T-helper 2 cell treated with Interferon-gamma antibody and Interleukin-4, amounts not matched to agents 100 ng/mL and 5 ng/mL, for 36 hours (primary cell): ENCODE measurements at places on chromosomes 3 and 15. TPM values are rescaled to one million over a fixed set of nuclear protein-coding genes. Genes with fewer than 3 reads are reported as not detected.

The GOLGA8T gene
- 0.14 TPM in 1 of 2 replicates, not detected in the other for total RNA-seq

The PIF1 gene
- total RNA-seq: 35.8 and 36.7 TPM in 2 replicates

The HERC2 gene
- 42.2 and 45.9 TPM in 2 replicates for total RNA-seq

The ITIH4 gene
- 9.6 and 9.7 TPM in 2 replicates for total RNA-seq

The CDHR4 gene
- total RNA-seq: not detected in 2 replicates

The ZNF662 gene
- total RNA-seq: 0.27 and 0.93 TPM in 2 replicates

The ACSBG1 gene
- not detected in 2 replicates for total RNA-seq

The CCDC9B gene
- total RNA-seq: 0.66 and 0.86 TPM in 2 replicates

The CFAP91 gene
- total RNA-seq: not detected in 2 replicates

The LRRN1 gene
- total RNA-seq: 0.16 TPM in 1 of 2 replicates, not detected in the other

The NPRL2 gene
- total RNA-seq: 44.4 and 49.6 TPM in 2 replicates

The COL6A6 gene
- not detected in 2 replicates for total RNA-seq

The CPN2 gene
- total RNA-seq: not detected in 2 replicates

The TEX55 gene
- not detected in 2 replicates for total RNA-seq

The FBXO40 gene
- not detected in 2 replicates for total RNA-seq

The TMC3 gene
- not detected in 2 replicates for total RNA-seq

The GANC gene
- total RNA-seq: 30.4 and 36.6 TPM in 2 replicates

The CLEC3B gene
- 0.27 and 0.36 TPM in 2 replicates for total RNA-seq

The STX19 gene
- not detected in 2 replicates for total RNA-seq

The NKTR gene
- 106 and 109 TPM in 2 replicates for total RNA-seq

The ACAN gene
- total RNA-seq: not detected in 2 replicates

The C3orf70 gene
- 0.07 TPM in 2 replicates for total RNA-seq

The SLC38A3 gene
- not detected in 2 replicates for total RNA-seq

The PIK3R4 gene
- 25.0 and 26.2 TPM in 2 replicates for total RNA-seq

The MED12L gene
- total RNA-seq: 1.6 and 1.8 TPM in 2 replicates

The GOLGA6L7 gene
- not detected in 2 replicates for total RNA-seq

The MAP2K5 gene
- 18.1 and 21.7 TPM in 2 replicates for total RNA-seq

The WDR82 gene
- 127 and 129 TPM in 2 replicates for total RNA-seq

The INSYN1 gene
- total RNA-seq: not detected in 2 replicates

The LSM3 gene
- total RNA-seq: 15.5 and 15.6 TPM in 2 replicates

The LRRC31 gene
- total RNA-seq: not detected in 2 replicates

The NANOGP8 gene
- total RNA-seq: not detected in 2 replicates

The ESYT3 gene
- total RNA-seq: 0.61 and 1.2 TPM in 2 replicates

The C3orf62 gene
- total RNA-seq: 11.6 and 12.7 TPM in 2 replicates

The EIF4A2 gene
- 352 and 366 TPM in 2 replicates for total RNA-seq

The C3orf22 gene
- not detected in 2 replicates for total RNA-seq

The RTP3 gene
- not detected in 2 replicates for total RNA-seq

The C2CD4A gene
- not detected in 2 replicates for total RNA-seq

The SERPINI2 gene
- not detected in 2 replicates for total RNA-seq

The CELF6 gene
- 0.68 and 0.91 TPM in 2 replicates for total RNA-seq

The PPP1R14D gene
- total RNA-seq: not detected in 2 replicates

The ACTC1 gene
- not detected in 2 replicates for total RNA-seq

The SEMA3F gene
- 0.05 and 0.11 TPM in 2 replicates for total RNA-seq

The POLQ gene
- total RNA-seq: 37.1 and 37.7 TPM in 2 replicates

The AP3B2 gene
- not detected in 2 replicates for total RNA-seq

The CFAP100 gene
- not detected in 2 replicates for total RNA-seq

The LTK gene
- 1.4 and 1.7 TPM in 2 replicates for total RNA-seq

The ALG1L2 gene
- not detected in 2 replicates for total RNA-seq

The PCLAF gene
- 101 and 115 TPM in 2 replicates for total RNA-seq

The ERC2 gene
- total RNA-seq: 0.11 and 0.20 TPM in 2 replicates

The ZNF501 gene
- 1.8 and 1.9 TPM in 2 replicates for total RNA-seq

The LCTL gene
- total RNA-seq: not detected in 2 replicates

The SNX22 gene
- 0.36 and 0.59 TPM in 2 replicates for total RNA-seq

The LACTB gene
- 10.4 and 11.2 TPM in 2 replicates for total RNA-seq

The RBM5 gene
- 176 and 185 TPM in 2 replicates for total RNA-seq

The GOLGA6C gene
- not detected in 2 replicates for total RNA-seq
